Stimulated activated CD4-positive, alpha-beta T cell treated with anti-CD3 and anti-CD28 coated beads, Interleukin-12 subunit alpha, Interleukin-12 subunit beta, amount 100 ng/mL, for 4 hours (primary cell): ENCODE measurements at places on chromosomes 2 and 18.
A peak's percentile ranks its signal among the peaks of the same experiment; 100 is the strongest.

DNA sequence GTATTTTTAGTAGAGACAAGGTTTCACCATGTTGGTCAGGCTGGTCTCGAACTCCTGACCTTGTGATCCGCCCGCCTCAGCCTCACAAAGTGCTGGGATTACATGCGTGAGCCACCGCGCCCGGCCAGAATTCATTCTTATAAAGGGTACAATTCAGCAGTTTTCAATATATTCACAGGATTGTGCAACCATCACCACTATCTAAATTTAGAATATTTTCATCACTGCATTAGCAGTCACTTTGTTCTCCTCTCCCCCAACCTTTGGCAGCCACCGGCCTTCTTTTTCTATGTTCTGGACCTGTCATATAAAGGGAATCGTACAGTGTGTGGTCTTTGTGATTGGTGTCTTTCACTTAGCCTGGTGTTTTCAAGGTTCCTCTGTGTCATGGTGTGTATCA, 40.7 kb downstream of the TCF7L1 start:
- no peak for DNase-seq

DNA sequence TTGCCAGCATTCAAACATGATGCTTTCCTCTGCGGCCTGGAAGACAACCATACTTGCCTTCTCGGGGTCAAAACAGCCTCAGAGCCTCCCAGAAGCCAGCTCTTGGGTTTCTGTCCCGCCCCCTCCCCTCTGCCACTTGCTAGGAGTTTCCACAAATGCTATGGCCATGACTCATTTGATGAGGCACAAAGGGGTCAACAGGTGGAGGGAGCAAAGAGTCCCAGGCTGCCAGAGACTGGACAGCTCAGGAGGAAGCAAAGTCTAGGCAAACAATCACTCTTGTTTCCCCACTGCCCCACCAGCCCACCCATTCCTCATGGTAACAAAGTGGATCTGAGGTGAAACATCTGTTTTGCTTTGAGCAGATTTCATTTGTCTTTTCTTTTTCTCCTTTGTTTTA, 551.1 kb downstream of the TNS1 start:
- no peak for DNase-seq

DNA sequence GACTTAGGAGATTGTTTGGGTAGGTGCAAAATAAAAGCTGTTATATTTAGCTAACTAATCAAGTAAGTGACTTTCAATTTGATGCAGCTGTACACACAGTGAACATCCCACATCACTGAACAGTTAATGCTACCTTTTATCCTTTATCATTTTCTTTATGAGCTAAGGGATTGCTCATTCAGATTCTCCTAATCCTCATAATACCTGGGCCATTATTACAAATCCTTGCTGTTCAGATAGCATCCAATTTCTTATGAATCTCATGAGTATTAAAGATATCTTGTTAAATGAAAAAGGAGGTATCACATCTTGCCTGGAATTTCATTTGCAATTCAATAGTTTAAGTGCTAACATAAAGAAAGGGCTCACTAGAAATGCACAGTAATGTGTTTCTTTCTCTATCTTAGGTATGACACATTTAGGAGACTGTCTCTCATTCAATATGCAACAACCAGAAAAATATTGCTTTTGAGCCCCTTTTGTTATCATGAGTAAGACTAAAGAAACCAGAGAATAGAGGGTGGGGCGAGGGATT, 918.5 kb downstream of the CBLN2 start:
- no peak for DNase-seq

GRCh38 chr2:79799729-79800128, 286.9 kb downstream of the CTNNA2 start:
- DNase-seq, result no peak

DNA sequence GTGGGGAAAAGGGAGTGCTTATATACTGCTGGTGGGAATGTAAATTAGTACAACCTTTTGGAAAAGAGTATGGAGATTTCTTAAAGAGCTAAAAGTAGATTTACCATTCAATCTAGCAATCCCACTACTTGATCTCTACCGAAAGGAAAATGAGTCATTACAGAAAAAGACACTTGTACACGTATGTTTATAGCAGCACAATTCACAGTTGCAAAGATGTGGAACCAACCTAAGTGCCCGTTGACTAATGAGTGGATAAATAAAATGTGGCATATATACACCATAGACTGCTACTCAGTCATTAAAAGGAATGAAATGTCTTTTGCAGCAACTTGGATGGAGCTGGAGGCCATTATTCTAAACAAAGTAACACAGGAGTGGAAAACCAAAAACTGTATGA, 29.5 kb downstream of the FLACC1 start:
- DNase-seq, result no peak

GRCh38 chr18:13265008-13265910, 46.7 kb downstream of the LDLRAD4 start:
- peak; percentile 42 for DNase-seq

- DNase-seq, result no peak
Observed at GRCh38 chr2:96768083-96768561, 7.4 kb downstream of the CNNM4 start.

- no peak for DNase-seq
Observed at GRCh38 chr18:75211002-75211621, 515 bp downstream of the TSHZ1 start.

DNA sequence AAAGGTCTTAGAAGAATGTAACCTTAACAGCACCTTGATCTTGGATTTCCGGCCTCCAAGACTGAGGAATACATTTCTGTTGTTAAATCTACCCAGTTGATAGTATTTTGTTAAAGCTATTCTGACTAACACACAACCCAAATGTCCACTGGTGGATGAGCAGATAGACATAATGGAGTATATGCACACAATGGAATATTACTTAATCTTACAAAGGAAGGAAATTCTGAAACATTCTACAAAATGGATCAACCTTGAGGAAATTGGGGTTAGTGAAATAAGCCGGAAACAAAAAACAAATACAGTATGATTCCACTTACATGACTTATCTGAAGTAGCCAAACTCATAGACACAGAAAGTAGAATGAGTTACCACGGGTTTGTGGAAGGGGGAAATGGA, 168.7 kb downstream of the ZNF804A start:
- DNase-seq, result no peak

GRCh38 chr2:150876251-150876950, 385.3 kb downstream of the RBM43 start:
- no peak for DNase-seq

DNA sequence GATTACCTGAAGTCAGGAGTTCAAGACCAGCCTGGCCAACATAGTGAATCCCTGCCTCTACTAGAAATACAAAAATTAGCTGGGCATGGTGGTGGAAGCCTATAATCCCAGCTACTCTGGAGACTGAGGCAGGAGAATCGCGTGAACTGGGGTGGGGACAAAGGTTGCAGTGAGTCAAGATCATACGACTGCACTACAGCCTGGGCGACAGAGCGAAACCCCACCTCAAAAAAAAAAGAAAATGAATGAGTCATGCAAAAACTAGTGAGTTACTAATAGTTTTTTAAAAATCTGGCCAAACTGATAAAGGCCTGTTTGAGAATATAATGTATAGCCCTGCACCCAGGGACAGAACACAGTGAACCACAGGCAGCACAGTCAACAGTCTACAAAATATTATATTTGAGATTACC, 17.5 kb downstream of the AFG3L2 start:
- no peak for DNase-seq

- no peak for DNase-seq
Observed at GRCh38 chr2:42171396-42171980, 2.3 kb downstream of the EML4 start.

GRCh38 chr2:183079139-183079775, 710 bp downstream of the DUSP19 start:
- no peak for DNase-seq

DNA sequence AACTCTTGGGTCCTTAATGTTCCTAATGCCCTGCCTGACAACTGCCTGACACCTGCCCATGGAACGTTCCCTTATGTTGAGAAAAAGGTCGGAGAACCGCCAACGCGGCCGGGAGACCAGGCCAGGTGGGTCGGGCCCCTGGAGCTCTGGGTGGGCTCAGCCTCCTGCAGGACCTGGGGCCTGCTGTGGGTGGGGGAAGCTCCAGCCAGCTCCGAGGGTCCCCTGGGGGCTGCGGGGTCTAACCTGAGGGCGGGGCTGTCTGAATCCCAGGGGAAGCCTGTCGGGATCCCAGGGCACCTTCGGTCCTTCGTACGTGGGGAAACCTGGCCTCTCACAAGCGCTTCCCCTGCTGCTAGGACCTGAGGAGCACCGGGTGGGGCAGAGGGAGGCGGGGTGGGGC, 296.0 kb downstream of the NDUFA10 start:
- no peak for DNase-seq

DNA sequence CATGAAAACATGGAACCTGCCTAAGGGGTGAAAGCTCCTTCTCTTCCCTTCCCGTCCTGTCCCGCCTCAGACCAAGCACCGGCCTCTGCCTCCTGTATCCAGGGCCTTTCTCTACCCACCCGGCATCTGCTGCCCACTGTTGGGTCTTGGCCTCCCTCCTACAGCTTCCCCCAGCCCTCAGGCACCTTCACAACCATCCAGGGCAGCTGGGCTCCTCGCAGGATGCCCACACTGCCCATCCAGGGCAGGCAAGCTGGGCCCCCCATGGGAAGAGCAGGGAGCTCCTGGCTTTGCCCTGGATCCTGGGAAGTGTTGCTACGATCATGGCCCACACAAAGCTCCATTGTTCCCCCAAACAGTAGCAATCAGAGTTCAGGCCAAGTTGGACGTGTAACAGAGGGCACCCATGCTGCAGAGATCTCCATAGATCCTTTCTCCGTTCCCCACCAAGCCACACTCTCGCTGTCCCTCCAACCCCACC, 206.6 kb downstream of the NDUFA10 start:
- DNase-seq, result no peak

DNA sequence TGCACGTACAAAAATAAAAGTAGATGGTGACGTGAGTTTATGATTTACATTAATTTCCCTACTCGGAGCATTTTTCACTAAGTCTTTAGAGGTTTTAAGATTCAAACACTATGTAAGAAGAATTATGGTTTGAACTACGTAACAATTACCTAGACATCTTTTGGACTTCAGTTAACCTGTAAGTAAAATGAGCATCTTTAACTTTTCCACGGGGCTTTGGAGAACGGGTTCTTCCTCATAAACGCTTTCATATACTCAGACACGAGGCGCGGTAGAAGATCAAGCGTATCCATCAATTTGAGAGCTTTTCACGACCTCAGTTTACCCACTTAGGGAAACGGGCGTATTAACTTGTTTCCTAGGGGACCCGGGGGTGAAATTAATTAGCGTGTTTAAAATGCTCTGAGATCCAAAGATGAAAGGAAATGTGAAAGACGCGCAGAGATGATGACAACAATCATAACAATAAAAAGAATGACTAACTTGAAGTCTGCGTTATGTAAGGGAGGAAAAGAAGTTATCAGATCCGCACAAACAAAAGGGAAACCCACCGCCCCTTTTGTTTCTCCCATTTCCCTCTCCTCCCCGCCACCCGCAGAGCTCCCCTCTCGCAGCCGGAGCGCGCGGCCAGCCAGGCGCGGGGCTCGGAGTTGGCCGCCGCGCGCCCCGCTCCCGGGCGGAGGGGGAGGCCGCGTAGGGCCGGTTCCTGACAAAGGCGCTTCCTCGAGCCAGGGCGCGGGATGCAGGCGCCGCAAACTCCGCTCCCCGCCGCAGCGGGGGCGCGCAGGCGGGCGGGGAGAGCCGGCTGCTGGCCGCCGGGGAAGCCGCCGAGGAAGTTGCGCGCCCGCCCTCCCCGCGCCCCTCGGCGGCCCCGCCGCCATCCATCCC, 807 bp downstream of the PELI1 start:
- DNase-seq, result peak; percentile 28

DNA sequence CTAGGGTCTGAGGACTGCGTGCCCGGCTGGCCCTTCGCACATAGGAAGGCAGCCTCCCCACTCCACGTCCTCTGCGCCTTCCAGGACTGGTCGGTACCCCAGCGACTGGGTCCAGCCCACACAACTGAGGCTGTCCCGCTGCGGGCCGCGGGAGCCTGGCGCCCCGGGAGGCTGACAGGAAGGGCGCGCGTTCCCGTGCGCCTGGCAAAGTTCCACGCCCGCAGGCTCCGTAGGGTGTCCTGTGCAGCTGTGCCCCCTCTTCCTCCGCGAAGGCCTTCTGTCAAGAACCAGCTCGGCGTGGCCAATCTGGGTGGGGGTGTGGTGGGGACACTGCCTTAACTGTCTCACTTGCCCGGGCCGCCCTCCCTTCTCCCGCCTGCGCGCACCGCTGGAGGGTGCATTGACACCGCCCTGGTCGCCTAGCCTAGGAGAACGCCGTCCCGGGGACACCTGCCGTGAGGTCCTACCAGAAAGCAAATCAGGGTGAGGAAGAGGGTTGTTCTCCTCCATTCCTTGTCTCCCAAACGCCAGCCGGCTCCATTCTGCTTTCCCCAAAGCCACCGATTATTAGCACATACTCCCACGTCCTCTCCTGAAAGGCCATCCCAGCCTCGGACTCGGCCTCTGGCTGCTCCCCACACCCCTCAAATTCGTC, 618 bp upstream of the LYPD1 start:
- DNase-seq, result no peak

DNA sequence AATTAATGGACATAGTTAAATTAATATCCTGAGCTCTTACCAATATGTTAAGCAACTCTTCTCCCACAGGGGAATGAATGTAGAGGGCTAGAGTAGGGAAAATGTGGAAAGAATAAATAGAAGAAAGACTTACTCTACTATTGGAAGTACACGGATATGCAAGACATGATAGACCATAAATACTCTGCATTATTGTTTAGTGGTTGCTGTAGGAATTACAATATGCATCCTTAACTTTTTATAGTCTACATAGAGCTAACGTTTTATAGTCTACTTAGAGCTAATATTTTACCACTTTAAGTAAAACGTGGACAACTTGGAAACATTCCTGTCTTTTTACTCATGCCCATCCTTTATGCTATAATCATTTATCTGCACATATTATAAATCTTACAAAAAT, 163.8 kb upstream of the GALNT5 start:
- no peak for DNase-seq

GRCh38 chr18:23893653-23894052, 120.9 kb upstream of the TTC39C start:
- no peak for DNase-seq

DNA sequence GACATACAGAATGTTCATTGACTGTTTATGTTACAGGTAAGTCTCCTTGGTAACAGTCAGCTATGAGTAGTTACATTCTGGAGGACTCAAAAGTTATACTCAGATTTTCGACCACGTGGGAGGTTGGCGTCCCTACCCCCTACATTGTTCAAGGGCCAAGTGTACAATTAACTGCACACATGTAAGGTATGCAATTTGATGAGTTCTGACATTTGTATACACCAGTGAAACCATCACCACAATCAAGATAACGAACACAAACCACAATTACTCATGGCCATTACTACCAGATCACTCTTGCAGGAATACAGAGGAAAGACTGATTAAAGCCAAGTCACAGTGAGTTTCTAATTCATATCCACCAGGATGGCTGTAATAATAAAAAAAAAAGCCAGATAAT, 39.6 kb upstream of the LDLRAD4 start:
- DNase-seq, result no peak
